ENCODE measurements at places on chromosomes 2 and 18.

DNA sequence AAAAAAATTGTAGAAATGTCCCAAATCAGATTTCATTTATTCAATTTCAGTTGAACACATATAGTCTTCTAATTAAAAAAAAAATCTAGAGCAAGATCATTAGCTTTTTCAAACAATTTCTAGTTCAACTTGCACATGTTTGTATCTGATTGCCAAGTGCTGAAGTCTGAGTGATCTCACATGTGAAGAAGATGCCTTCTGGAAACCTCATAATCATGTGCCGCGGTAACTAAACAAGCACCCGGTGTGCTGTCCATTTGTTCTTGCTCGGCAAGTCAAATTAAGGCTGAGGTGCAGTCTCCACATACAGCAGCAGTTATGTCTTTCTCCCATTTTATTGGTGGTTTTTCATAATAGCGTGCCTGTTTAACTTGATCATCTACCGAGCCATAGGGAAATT, 18.7 kb downstream of the CABLES1 start:
- DNase-seq, result no peak

- DNase-seq, result no peak
Measured at GRCh38 chr2:36356990-36357846, 1.6 kb downstream of the CRIM1 start.

GRCh38 chr2:105786231-105787230, 41.8 kb downstream of the NCK2 start:
- DNase-seq, result no peak

DNA sequence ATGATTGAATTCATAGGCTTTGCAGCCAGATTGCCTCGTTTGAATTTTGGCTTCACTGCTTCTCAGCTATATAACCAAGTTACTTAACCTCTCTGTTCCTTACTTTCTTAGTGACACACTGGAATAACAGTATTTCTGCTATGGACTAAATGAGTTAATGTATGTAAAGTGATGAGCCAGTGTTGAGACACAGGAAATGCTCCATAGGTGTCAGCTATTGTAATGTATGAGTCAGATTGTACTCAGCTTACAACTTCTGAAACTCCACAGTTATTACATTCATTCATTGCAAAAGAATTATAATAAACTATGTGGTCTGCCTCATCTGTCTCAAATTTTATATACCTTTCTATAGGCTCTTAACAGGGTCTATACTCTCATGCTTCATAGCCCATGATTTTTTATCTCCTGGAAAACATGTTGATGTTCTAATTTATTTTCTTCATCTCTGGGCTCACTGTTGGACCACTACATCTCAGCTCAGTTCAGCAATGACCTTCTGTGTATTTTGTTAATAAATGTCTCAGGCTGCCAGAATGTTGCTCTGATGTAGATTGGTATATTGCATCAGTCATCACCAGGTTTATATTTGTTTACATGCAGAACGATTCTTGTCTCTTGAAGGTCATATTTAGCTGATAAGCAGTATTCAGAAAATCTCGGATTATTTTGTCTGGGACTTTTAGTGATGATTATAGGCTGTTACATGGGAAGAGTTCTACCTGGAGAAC, 76.2 kb downstream of the MAP3K20 start:
- no peak for DNase-seq

DNA sequence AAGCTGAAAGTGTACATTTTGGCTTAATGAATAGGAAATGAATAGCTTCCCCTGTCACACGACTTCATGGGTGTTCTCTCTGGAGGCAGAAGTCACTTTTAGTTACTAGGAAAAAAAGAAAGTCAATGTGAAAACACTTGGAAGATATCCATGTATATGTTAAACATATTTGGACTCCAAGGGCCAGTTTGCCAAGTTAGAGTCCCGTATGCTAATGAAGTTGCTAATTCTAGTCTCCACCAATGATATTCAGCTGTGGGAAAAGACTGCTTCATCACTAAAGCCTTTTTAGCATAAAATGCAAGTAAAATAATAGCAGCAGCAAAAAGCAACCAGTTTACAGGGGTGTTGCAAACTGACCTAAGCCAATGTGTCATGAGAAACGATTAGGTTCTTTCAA, 108.7 kb downstream of the PLCL1 start:
- DNase-seq, result no peak

DNA sequence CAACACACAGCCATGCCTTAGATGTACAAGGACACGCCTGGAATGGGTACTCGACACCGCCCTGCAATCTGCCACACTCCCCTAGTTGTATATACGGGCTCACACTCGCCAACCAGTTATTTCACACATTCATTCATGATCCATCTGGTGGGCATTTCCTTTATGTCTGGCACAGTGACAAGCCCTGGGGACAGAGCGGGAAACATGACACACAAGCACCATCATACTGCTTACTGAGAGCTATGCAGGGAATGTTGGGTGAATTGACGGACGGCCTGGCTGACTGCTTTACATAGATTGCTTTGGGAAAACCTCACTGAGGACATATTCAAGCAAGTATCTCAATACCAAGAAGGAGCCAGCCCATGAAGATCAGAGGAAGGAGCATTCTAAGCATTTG, 448.0 kb upstream of the SPRED2 start:
- DNase-seq, result no peak

- DNase-seq, result no peak
Measured at GRCh38 chr2:60550984-60551239, 2.5 kb downstream of the BCL11A start.

DNA sequence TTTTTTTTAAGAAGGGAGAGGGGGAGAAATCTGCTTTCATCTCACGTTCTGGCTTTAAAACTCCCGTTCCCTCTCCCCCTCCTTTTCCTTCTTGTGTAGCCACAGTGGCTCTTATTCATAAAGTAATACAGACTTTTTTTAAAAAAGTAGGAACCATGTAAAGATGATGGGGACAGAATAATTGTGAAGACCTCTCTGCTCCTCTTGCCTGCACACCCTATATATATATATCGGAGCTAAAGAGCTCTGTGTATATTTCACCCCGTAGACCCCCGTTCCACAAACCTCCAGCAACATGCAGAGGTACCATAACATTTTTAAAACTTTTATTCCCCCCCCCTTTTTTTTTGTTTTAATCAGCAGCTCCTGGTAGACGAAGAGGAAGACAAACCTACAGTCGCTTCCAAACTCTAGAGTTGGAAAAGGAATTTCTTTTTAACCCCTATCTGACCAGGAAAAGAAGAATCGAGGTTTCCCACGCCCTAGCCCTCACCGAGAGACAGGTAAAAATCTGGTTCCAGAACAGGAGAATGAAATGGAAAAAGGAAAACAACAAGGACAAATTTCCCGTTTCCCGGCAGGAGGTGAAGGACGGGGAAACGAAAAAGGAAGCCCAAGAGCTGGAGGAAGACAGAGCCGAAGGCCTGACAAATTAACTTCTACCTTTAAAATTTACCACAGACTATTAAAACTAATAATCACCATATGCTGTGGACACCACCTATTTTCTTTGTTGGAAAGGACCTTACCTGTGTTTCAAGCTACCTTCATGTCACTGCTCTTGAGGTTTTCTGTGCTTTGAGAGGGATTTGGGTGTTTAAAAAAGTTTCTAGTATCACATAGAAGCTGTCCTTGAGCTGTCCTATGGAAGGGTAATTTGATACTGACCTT, 1.7 kb downstream of the HOXD8 start:
- no peak for DNase-seq

- no peak for DNase-seq
Measured at GRCh38 chr18:52537261-52537660, 197.3 kb downstream of the DCC start.

- no peak for DNase-seq
Measured at GRCh38 chr18:58378411-58379379, 250.2 kb downstream of the ALPK2 start.

GRCh38 chr2:231514225-231514950, 15.9 kb downstream of the NMUR1 start:
- peak; percentile 79 for DNase-seq

- DNase-seq, result no peak
Measured at GRCh38 chr2:21361384-21361783, 237.6 kb downstream of the TDRD15 start.

DNA sequence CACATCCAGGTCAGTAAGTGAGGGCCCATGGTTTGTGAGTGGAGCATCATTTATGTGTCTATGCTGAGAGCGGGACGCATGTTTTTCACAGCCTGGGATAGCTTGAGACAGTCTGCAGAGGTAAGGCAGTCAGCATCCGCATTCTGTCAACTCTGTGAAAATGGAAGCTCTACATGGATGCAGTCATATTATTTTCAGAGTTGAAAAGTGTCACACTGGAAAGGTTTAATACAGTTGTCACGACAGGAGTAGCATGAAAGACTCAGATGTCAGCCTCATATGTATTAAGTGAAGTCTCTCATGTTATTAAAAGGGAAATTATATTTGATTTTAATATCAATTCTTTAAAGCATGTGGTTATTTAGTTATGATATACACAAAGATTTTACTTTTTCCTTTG, 436.9 kb upstream of the GYPC start:
- no peak for DNase-seq

DNA sequence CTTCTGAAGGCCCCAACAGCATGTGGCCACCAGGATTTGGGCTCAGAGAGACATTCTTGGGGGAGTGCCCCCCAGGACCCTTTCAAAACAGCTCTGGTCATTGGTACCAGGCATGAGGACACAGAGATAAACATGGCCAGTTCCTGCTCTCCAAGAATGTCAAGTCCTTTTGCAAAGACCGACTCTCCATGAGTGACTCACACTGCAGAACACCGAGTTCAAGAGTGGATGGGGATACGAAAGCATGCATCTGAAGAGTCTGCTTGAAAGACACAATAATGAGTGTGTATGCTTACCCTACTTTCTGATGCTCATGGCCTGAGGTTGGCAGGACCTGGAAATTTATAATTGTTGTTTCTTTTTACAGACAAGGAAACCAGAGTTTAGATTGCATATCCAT, 450.6 kb downstream of the TSN start:
- no peak for DNase-seq

Measured in iPS DF 19.7 (cell line).